Hematopoietic multipotent progenitor cell treated with erythropoietin and hydrocortisone succinate and interleukin-3 and kit ligand, for 15 days (in vitro differentiated cells): ENCODE measurements at places on chromosomes 16 and 17.

DNA sequence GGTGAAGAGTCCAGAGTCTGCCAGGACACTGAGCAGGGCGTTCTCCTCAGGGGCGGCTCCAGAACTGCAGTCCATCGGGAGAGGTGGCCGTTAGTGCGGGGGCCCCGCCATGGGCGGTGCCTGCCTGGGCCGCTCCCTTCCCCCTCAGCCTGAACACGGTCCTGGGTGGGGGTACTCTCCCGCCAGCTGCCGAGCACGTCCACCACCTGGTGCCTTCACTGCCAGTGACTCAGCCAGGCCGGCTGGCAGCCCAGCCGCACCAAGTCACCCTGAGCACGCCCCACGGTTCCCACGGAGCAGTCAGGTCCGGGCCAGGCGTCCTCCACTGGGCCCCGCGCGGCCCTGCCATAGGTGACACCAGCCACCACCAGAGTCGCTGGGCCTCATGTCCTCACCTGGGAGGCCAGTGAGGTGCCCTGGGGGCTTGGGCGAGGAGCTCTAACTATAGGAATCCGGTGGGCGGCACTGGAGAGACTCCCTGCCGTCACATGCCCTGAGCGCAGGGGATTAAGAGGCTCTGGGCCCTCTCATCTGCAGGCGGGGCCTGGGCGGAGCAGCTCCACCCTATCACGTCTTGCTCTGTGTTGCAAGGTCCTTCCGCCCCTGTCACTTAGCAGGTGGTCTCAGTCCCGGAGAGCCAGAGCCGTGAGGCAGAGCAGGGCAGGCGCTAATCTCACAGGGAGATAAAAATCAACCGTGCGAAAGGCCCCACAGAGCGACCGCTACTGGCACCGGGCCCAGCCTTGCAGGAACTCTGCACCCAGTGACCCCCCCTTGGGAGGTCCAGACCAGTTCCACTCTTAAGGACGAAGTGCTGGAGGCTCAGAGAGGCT lies 14.3 kb downstream of the PIEZO1 start:
- DNase-seq = peak; percentile 55

GRCh38 chr16:86396422-86396821 lies 113.9 kb upstream of the FOXF1 start:
- no peak for DNase-seq

- DNase-seq = no peak
Observed at GRCh38 chr16:56690420-56691122, 8.3 kb downstream of the MT1X start.

- DNase-seq = no peak
Observed at GRCh38 chr16:9296271-9296590, 204.8 kb downstream of the HAPSTR1 start.

- DNase-seq = no peak
Observed at GRCh38 chr16:79517156-79517555, 83.4 kb downstream of the MAF start.

- no peak for DNase-seq
Observed at GRCh38 chr17:45925311-45925710, 31.0 kb downstream of the MAPT start.

DNA sequence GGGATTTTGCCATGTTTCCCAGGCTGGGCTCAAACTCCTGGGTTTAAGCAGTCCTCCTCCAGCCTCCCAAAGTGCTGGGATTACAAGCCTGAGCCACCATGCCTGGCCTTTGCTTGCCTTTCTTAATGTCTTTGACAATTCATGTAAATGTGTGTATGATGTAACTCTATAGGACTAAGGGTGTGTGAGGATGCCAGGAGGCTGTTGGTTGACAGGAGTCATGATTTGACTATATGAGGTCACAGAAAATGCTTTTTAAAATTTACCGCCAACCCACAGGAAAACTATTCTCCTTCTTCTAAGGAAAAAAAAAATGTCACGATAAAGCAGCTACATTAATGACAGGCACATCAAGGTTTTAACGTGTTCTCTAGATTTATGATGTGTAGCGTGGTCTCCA lies 118.8 kb downstream of the WWOX start:
- DNase-seq = no peak

DNA sequence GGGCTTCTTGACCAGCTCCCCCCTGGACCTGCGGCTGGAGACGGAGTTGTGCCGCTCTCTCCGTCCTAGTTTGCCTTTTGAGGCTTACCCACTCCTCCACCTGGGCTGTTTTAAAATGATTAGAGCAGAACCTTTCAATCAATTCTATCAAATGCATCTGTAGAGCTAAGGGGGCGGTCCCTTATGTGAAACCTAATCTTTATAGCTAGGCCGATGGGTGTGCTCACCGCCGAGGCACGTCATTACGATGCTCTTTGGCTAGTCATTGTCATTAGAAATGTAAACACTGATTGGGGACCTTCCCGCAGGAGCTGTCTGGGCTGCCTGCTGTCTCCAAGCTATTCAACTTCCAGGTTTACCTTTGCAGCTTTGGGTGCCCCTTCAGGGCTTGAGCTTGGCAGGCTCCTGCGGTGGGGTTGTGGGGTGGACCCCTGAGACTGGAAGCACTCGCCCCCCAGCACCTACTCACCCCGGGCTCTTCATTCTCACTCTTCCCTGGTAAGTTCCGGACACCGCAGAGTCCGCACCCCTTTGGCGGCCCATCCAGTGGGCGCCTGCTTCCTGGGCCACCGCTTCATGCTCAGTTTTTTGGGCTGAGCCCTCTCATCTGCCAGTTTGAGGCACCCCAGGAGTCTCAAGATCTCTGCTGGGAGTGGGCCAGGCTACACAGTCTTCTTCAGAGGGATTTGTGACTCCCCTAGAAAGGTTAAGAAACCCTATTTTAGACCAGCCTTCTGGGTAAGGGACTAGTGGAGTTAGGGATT lies 20.9 kb upstream of the IL17C start:
- DNase-seq = no peak

GRCh38 chr16:85491798-85492294 lies 121.3 kb upstream of the GSE1 start:
- no peak for DNase-seq

DNA sequence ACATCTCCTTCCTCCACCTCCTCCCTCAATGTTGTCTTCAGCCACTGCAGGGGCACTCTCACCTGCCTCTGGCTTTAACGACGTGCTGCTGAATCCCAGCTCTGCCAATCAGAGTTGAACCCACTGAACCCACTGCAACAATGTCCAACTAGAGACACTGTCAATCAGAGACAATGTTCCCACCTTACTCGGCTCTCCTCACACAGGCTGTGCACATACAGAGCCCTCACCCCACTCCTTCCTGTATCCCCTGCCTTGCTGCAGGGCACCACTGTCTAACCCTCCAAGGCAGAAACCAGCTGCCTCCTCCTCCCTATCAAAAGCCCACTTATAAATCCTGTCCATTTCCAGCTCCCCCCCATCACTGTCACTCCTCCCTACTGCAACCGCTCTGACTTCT lies 58.7 kb downstream of the ANKRD11 start:
- DNase-seq = no peak

GRCh38 chr16:30985401-30986128 lies 558 bp downstream of the HSD3B7 start:
- DNase-seq = no peak

DNA sequence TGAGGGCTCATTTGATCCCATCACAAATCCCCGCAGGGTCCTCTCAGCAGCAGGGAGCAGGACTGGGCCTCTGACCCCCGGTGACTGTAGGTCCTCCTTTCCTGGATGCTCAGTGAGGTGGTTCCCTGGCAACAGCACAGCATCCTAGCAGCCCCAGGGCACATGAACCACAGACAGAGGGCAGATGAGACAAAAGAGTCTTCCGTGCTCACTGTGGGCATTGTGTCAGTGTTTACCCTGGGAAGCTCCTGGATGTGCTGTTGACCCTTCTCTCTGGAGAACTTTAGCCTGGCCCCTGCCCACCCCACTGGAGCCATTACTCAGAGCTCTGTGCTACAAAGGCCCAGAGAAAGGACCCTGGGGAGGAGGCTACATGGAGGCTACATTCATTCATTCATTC lies 21.7 kb upstream of the TMEM220 start:
- no peak for DNase-seq

GRCh38 chr17:61312406-61313295 lies 87.0 kb upstream of the TBX2 start:
- no peak for DNase-seq

DNA sequence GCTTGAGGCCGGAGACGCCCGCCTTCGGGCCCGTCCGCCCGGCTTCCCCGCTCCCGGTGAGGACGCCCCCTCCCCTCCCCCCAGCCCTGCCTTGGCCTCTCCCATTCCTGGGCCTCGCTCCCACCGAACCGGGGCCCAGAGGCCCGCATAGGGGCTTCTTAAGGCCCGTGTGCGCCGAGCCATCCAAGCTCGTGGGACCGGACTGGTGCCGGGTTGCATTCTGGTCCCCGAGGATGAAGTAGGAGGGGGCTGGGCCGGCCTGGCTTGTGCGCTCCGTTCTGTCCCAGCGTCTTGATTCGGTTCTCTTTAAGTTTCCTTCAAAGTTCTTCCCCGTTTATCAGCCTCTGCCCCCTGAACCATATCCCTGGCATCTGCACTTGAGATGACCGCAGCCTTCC lies 488 bp downstream of the SENP3 start:
- DNase-seq = no peak
